Memory B cell (primary cell): ENCODE measurements at places on chromosomes 11 and 22.
A peak's percentile ranks its signal among the peaks of the same experiment; 100 is the strongest.

DNA sequence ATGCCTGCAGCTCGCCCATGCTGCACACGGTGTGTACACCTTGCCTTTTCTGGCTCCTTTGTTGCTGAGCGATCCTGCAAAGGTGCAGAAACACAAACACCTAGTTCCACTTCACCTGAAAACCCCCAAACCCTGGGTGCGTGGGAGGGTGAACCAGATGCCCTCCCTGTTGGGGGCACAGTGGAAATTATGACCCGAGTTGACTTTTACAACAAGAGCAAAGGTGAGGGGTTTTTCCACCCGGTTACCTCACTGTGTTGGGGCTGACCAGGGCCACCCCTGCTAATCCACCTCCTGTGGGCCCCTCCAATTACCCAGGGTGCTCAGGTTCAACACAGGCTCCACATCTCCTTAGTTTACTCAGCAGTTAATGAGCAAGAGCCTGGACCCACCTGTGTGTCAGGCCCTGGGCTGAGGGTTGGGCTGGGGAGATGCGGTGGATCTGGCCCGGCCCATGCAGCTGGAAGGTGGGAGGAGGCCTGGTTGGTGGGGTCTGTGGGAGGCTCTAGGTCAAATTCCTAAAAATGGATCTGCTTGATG, 42.1 kb downstream of the LRRC32 start:
- DNase-seq, result peak; percentile 26
- H3K27ac ChIP-seq, result peak overlapping the region; percentile 89
- no peak overlapping the region for H3K4me3 ChIP-seq
- H3K36me3 ChIP-seq, result peaks cover 3% of the 10 kb centered on the region
- peaks cover 45% of the 10 kb centered on the region for H3K4me1 ChIP-seq

DNA sequence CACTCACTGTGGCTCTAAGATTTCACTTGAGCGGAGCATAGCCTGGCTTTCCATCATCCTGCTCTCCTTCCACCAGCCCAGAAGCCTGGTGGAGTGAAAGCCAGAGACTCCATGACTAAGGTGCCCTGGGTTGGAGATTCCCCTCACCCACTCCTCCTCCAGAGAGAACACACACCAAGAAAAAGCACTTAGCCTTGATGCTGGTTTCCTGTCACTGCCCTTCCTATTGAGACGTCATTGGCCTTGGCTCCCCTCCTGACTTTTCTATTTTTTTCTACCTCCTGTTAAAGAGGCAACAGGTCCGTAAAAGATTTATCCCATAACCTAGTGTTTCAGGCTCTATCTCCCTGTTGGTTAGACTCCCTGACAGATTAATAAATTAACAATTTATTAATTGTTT, 38.5 kb upstream of the APLNR start:
- H3K36me3 ChIP-seq, result peaks cover 3% of the 10 kb centered on the region
- H3K4me3 ChIP-seq, result no peak overlapping the region
- H3K4me1 ChIP-seq, result peaks cover 2% of the 10 kb centered on the region
- no peak for DNase-seq
- no peak overlapping the region for H3K27ac ChIP-seq
- H3K27me3 ChIP-seq, result peaks cover 15% of the 10 kb centered on the region

GRCh38 chr22:24093855-24094254, 82.8 kb downstream of the CABIN1 start:
- H3K4me3 ChIP-seq, result no peak overlapping the region
- no peaks in the 10 kb centered on the region for H3K27me3 ChIP-seq
- no peak overlapping the region for H3K27ac ChIP-seq
- H3K36me3 ChIP-seq, result peaks cover 28% of the 10 kb centered on the region
- no peak for DNase-seq

GRCh38 chr11:134995741-134996140, 583.7 kb upstream of the B3GAT1 start:
- no peaks in the 10 kb centered on the region for H3K36me3 ChIP-seq
- no peak overlapping the region for H3K4me3 ChIP-seq
- no peak overlapping the region for H3K27ac ChIP-seq

GRCh38 chr11:121291896-121292494, 576 bp upstream of the SC5D start:
- peak overlapping the region; percentile 95 for H3K4me3 ChIP-seq
- peaks cover 28% of the 10 kb centered on the region for H3K4me1 ChIP-seq
- DNase-seq, result no peak
- H3K27me3 ChIP-seq, result no peaks in the 10 kb centered on the region

DNA sequence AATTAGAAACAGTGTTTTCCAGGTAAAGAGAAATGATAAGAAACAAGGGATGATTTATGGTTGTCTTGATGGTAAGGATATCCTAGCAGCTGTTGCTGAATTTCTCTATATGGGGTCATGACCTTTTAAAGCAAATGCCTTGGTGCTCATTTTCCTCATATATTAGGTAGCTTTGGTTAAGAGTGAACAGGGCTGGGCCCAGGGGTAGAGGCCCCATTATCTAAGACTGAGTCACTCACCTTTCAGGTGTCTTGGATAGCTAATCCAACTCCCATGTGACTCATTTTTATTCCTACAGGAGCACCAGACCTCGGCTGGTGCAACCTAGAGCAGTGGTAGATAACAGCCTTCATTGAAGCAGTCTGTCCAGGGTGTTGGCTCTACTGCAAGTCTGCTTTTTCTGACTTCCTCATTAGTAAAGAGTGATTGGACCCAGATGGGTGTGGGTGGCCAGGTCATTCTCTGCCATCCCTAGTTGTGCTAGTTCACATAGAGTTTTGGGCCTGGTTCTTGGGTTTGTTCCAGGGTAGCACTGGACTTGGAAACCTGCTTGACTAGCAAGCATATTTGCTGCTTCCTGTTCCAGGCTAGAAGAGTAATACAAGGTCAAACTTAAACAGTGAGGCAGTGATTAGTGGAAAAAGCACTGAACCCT, 37.4 kb downstream of the CTNND1 start:
- peaks cover 25% of the 10 kb centered on the region for H3K4me1 ChIP-seq
- H3K27ac ChIP-seq, result peak overlapping the region; percentile 87
- no peak overlapping the region for H3K4me3 ChIP-seq
- no peaks in the 10 kb centered on the region for H3K27me3 ChIP-seq

- H3K36me3 ChIP-seq, result no peaks in the 10 kb centered on the region
- no peaks in the 10 kb centered on the region for H3K27me3 ChIP-seq
- DNase-seq, result no peak
- H3K4me1 ChIP-seq, result no peaks in the 10 kb centered on the region
Measured at GRCh38 chr11:115188188-115188897, 315.9 kb downstream of the CADM1 start.

- no peaks in the 10 kb centered on the region for H3K36me3 ChIP-seq
- H3K27me3 ChIP-seq, result peaks cover 17% of the 10 kb centered on the region
- H3K4me1 ChIP-seq, result peaks cover 11% of the 10 kb centered on the region
- H3K27ac ChIP-seq, result no peak overlapping the region
Measured at GRCh38 chr11:12088531-12088930, 21.9 kb upstream of the MICAL2 start.

GRCh38 chr22:49310354-49310753, 517.3 kb downstream of the BRD1 start:
- H3K27me3 ChIP-seq, result peaks cover 11% of the 10 kb centered on the region
- no peak overlapping the region for H3K27ac ChIP-seq
- H3K4me1 ChIP-seq, result no peaks in the 10 kb centered on the region
- no peak for DNase-seq
- no peaks in the 10 kb centered on the region for H3K36me3 ChIP-seq

DNA sequence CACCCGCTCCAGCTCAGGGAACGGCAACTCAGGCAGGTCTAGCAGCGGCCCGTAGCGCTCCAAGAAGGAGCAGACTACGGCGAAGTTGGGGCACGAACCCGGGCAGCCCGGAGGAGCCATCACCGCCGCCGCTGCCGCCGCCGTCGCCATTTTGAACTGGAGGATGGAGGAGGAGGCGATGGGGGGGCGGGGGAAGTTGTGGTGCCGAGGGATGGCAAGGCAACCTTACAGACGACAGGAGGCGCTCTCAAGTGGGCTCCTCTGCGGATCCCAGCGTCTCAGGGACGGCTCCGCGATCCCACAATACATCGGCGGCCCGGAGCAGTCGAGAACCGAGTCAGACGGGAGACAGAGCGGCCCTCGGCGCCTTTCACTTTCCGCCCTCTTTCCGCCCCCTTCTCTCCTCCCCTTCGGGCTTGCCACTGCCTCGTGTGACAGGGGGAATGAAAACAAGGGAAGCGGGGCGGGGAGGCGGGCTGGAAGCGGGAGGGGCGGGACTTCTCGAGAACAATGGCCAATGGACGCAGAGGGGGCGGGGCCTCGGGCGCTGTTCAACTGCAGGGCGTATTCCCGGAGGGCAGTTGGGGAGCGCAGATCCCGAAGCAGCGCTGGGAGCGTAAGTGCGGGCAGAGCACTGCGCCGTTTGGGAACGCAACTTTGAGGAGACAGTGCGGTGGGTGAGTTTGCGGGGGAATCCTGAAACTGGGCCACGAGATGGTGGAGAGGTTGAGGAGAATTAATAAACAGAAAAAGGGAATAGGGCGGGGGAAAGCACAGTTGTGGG, at the start of the genes AAMDC and RSF1:
Gene AAMDC, plus strand, starts transcription at position 580 of the 784 bp plus-strand sequence. CDS start 21,353 bp downstream, outside the sequence.
Gene RSF1, minus strand, starts transcription at position 158 of the 784 bp plus-strand sequence. Its CDS starts 8 bp downstream, at position 150.
- peaks cover 3% of the 10 kb centered on the region for H3K36me3 ChIP-seq
- peak within 1 kb of the TSS; percentile 100 for H3K4me3 ChIP-seq
- peaks cover 30% of the 10 kb centered on the region for H3K4me1 ChIP-seq
- no peaks in the 10 kb centered on the region for H3K27me3 ChIP-seq
- peak within 1 kb of the TSS; percentile 92 for H3K27ac ChIP-seq
